ENCODE measurements at places on chromosomes 13 and 19.
A peak's percentile ranks its signal among the peaks of the same experiment; 100 is the strongest.

GRCh38 chr13:28313579-28313978, 175.2 kb downstream of the PAN3 start:
- no peak for DNase-seq

DNA sequence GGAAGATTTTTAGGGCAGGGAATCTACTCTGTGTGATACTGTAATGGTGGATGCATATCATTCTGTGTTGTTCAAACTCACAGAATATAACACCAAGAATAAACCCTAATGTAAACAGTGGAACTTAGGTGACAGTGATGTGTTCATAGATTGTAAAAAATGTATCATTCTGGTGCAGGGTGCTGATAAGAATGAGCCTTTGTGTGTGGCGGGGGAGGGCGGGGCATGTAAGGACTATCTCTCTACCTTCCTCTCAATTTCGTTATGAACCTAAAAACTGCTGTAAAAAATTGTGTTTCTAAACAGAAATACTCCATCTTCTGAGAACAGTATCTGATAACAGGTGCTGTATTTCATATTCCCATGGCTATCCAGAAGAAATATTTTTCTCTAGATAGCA, 35.6 kb downstream of the TNFRSF19 start:
- DNase-seq = no peak

- DNase-seq = no peak
Measured at GRCh38 chr13:59960683-59961082, 203.0 kb downstream of the DIAPH3 start.

DNA sequence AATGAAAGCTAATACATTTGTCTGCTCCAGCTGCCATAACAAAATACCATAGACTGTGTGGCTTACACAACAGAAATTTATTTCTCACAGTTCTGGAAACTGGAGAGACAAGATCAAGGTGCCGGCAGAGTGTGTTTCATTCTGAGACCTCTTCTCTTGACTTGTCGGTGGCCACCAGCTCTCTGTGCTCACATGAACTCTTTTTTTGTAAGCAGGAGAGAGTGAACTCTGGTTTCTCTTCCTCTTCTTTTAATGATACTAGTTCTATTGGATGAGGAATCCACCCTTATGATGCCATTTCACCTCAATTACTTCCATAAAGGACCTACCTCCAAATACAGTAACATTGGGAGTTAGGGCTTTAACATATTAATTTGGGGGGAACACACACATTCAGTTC, 11.7 kb downstream of the KCTD12 start:
- DNase-seq = no peak

- DNase-seq = no peak
Measured at GRCh38 chr19:29264897-29265296, 51.9 kb upstream of the UQCRFS1 start.

DNA sequence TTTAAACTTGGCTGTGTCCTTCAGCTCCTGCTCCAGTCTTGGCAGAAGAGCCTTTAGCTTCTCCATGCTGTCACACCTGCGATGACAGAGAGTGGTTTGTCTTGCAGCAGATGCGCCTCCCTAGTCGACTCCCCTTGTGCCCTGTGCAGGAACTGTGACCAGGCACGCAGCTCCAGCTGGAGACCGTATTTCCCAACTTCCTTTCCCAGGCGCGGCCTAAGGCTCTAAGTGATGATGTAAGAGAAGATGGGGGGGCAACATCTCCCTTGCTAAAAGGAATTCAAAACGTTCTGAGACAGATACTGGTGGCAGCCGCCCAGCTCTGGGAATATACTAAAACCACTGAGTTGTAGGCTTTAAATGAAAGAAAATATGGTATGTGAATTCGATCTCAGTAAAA, 16.3 kb downstream of the DCUN1D2 start:
- DNase-seq = no peak

DNA sequence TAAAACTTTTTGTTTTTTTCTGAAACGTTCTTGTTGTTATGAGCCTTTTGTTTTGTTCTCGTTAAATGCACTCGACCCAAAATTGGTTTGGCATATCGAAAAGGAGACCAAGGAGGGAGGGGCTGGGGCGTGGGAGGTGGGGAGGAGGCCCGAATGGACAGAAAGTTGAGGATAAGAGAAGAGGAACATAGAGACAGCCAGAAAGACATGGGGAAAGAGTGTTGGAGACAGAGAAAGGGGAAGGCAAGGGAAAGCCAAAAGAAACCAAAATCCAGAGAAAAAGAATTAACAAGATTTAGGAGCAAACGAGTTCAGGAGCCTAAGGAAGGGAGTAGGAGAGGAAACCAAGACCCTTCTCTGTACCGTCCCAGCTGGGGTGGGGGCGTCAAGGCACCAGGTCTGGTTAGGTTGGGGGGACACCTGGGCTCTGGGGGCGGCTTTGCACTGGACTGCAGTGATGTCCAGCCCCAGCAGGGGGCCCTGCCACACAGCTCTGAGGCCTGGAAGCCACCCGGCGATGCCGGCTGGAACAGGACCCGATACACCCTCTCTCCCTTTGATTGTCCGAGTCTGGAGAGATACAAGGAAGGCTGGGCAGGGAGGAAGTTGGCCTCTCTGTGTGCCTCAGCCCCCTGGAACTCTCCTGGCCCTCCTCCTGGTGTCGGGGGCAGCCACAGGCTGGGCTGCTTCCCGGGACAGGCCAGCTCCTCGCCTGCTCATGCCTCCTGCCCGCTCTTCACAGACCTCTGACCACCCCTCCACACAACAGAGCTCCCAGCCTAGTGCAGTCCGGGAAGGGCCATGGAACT, 11.6 kb upstream of the ASF1B start:
- peak; percentile 85 for DNase-seq

DNA sequence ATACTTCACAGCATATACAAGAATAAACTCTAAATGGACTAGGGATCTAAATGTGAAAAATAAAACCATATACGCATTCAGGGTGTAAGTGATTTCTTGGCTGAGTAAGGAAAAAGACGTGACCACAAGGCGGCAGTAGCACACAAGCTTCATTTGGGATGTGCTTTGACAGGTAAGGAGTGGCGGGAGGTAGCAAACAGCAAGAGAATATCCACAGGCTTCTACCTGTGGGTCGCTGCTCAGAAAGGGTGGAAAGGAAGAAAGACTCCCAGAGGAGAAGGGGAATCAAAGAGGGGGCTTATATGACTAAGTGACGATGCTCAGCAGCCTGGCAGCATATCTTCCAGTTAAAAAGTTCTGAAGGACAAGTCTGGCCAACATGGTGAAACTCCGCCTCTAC, 2.5 kb upstream of the ZNF121 start:
- DNase-seq = peak; percentile 55

DNA sequence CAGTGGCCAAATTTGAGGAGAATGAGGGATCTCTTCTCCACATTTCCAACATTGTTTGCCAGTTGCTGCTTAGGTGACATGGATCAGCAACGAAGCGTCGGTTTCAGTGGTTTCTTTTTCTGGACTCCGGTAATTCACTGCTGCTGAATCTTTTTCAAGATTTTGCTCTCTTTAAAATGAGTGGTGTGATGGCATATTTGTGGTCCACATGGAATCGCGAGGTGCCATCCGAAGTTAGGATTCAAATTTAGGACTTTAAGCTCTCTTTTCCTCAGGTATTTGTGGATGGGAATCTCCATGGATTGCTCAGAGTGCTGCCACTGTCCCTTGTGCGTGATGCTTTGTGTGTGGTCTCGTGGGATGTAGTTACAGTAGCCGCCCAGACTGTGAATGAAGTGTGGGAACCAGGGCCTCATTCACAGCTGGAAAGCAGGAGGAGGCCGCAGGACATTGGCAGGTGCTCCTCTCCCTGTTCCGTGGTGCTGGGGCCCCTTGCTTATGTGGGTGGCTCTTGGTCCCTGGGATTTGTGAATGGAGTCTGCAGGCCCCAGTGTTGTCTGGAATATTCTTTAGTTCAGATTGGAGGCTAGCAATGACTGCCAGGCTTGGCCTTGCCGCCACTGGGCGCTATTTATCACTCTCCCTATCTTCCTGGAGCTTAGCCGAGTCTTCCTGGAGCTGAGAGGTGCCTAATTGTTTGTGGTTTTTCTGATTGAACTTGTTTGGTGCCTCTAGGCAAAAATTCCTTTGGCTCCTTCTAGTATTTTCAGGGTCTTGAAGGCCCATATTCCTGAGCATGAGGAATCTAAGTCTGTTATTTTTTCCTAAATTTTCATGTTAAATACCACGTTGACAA, 1.5 kb downstream of the ILF3 start:
- no peak for DNase-seq

- DNase-seq = no peak
Measured at GRCh38 chr19:39759457-39760184, 19.0 kb upstream of the LEUTX start.

DNA sequence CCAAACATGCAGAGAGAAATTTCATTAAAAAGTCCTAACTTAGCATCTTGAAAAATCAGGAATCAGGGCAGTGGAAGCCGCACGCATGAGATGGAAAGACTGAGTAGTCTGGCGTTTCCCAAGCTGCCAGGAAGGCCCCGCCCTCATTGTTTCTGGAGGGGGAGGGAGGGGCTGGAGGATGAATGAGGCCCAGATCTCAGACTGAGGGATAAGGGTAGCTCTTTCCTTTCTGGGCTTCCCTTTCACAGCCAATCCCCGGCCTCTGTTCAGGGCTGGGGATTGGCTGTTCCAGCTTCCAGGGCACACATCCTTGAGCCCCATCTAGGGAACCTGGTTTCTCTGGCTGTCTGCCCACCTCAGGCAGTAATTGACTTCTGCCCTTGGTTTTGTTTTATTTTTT, 7.3 kb downstream of the C19orf53 start:
- DNase-seq = peak; percentile 91

- DNase-seq = no peak
Measured at GRCh38 chr13:40389081-40389641, 277.3 kb downstream of the FOXO1 start.

Data from right hindlimb (tissue), 1 donor.